Bronchus fibroblast of lung (primary cell): ENCODE measurements at places on chromosomes 2 and 18. TPM values are rescaled to one million over a fixed set of nuclear protein-coding genes. Genes with fewer than 3 reads are reported as not detected.

The COLEC12 gene
- total RNA-seq: 14.8 and 15.2 TPM in 2 replicates

The C1GALT1C1L gene
- total RNA-seq: 0.50 and 1.0 TPM in 2 replicates

The KIAA2012 gene
- not detected in 2 replicates for total RNA-seq

The SPIRE1 gene
- 9.7 and 10.4 TPM in 2 replicates for total RNA-seq

The FAP gene
- 33.3 and 40.7 TPM in 2 replicates for total RNA-seq

The LBX2 gene
- 1.3 and 3.4 TPM in 2 replicates for total RNA-seq

The KCNG3 gene
- not detected in 2 replicates for total RNA-seq
